ENCODE measurements at places on chromosomes 13 and 19.

DNA sequence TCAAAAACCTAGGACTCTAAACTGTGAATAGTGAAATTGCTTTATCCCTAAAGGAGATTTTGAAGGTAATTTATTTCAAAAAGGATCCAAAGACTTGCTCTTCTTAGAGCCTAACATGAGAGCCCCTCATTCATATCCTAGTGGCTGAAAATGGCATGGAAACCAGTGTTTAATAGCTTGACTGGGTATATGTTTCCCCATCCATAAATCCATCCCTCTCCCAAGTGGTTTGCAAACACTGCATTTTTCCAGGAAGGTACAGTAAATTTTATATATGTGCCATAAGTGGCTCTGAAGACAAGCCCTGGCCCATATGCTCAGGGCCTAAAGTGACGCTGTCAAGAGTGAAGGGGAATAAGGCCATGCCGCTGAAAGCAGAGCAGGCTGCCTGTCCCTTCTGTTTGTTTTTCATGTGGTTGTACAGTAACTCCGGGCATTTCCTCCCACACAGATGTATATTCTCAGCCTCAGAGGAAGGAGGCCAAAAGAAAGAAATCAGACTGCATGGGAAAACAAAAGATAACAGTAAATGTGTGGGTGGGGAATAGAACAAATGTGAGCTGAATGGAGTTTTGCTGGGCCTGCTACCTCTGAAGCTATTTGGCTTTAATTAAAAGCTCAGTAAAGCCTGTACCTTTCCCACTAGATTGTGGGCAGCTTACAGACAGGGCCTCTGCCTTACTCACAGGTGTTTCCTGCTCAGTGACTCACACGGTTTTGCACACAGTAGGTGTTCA lies 181.9 kb downstream of the PCDH9 start:
- DNase-seq = no peak

- no peak for DNase-seq
These were observed 17.6 kb downstream of the ELL start for GRCh38 chr19:18503971-18504885.

GRCh38 chr13:61415058-61415721 lies 459 bp downstream of the PCDH20 start:
- peak; percentile 36 for DNase-seq

GRCh38 chr13:52651897-52652195 lies 790 bp upstream of the SUGT1 start:
- DNase-seq = no peak

- peak; percentile 16 for DNase-seq
These were observed 102.6 kb downstream of the LRCH1 start for GRCh38 chr13:46655377-46656180.

GRCh38 chr13:111265701-111266035 lies 54.8 kb upstream of the TEX29 start:
- DNase-seq = no peak
